ENCODE measurements at places on chromosomes 3 and 15. TPM values are rescaled to one million over a fixed set of nuclear protein-coding genes. Genes with fewer than 3 reads are reported as not detected.

DNA sequence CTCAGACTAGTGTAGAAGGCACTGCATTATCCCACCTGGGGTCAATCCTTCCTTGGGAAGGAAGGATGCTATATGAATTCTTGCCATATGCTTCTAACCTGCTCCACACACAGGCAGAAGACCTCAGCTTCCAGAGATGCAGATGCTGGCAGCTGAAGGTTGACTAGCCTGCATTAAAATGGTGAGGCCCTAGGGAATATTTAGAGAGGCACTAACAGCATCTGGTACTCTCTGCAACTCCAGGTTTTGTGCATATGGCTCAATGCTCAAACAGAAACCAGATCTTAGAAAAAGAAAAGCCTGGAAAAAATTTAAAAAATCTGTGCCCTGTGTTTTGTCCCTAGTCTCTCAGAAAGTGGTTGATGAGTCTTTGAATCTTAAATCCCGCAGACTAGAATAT, 56.0 kb upstream of the MYRIP start:
- no peak for DNase-seq

PGBD4 gene
- 2.0 TPM for total RNA-seq

DNA sequence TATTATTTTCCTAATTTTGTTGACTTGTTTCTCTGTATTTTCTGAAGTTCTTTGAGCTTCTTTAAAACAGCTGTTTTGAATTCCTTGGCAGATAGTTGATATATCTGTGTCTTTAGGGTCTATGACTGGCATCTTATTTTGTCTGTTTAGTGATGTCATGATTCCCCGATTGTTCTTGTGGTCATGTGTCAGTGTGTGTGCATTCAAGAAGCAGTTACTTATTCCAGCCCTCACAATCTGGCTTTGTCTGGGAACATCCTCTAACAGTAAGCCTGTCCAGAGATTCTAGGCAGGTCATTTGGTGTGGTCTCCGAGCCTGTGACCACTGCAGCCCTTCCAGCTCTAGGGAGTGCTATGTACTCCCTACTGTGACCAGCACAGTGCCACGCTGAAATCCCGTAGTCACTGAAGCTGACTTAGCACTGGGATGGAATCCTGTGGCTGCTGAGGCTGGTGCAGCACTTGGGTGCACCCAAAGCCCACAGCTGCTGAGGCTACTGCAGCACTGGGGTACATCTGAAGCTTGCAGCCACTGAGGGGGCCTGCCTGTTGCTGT, 6.7 kb downstream of the LNP1 start:
- DNase-seq, result no peak

AADACL2 gene
- not detected for total RNA-seq

DNA sequence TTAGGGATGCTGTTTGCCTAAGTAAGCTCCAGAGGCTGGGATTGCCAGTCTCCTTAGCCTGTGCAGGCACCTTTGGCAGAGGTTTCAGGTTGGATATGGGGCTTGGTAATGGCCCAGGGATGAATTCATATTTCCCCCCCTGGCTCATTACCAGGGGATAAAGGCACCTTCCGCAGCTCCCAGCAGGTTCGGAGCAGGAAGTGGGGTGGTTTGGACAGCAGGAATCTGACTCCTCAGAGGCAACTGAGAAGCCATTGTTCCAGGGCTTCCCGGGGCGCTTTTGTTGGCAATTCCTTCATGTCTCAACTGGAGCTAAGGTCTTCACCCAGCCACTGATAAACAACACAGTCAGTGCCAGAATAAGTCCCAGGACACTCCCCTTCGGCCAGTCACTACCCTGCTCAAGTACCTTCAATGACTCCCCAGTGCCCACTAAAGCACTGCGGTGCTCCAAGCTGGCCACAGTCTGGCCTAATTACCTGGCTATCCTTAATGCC, 85.3 kb upstream of the SLC6A6 start:
- no peak for DNase-seq

DNA sequence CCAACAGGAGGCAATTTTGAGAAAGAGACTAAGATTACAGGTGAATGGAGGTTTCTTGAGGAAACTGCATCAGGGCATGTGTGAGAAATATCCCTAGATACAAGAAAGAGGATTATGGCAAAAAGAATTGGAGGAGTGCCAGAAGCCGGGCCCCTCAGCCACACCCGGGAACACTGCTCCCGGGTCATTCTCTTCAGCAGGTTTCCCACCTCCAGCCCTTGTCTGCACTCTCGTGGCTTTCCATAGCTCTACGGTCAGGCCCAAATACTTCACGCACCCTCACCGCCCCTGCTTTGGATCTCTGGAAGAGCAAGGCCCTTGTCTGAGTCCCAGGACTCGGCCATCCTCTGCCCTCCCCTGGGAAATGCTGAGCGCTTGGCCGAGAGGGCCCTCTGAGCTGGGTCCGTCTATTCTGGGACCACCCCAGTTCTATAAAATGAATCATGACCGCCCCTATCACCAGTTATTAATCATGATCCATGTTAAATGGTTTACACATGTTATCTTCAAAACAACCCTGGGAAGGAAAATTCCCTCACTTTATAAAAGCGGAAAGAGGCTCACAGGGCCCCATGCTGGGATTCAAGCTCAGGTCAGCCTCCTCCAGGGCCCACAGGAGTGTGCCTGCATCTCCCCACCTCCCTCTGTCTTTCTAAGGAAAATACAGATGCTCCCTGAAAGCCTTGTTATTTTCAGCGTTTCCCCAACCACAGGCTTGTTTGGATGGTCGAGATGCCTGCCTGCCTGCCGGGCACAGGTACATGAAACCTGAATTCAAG, 38.8 kb upstream of the SPTBN5 start:
- DNase-seq, result no peak

GRCh38 chr3:141237701-141238521, 6.3 kb downstream of the PXYLP1 start:
- DNase-seq, result peak; percentile 76

VIPR1 gene
- 1.7 TPM for total RNA-seq

TGFBR2 gene
- 144 TPM for total RNA-seq

DNA sequence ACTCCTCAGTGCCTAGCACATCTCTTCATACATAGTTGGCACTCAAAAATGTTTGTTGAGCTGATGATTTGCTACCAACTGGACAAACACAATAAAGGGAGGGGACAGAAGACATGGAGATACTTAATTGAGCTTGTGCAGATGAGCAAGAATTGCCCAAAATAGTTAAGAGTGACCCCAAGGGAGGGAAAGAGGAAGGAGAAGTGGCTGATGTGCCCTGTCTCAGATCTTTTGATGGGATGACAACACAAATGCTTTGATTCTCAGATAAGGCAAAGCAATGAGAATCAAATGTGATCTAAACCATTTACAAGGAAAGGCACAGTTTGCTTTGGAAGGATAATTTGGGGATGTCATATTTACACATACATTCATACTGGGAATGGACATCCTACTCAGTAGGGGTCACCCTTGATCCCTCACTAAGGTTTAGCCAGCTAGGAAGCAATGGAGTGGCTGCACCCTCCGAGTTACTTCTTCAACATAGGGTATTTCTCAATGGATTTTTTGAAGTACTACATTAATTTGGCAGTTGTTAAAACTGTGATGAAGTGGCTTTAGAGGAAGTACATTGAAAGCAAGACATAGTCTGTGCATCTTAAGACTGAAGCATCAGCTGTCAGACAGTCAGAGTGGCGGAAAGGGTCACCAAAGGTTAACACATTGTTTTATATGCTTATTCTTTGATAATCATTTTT, 21.9 kb upstream of the SSR3 start:
- no peak for DNase-seq

DNA sequence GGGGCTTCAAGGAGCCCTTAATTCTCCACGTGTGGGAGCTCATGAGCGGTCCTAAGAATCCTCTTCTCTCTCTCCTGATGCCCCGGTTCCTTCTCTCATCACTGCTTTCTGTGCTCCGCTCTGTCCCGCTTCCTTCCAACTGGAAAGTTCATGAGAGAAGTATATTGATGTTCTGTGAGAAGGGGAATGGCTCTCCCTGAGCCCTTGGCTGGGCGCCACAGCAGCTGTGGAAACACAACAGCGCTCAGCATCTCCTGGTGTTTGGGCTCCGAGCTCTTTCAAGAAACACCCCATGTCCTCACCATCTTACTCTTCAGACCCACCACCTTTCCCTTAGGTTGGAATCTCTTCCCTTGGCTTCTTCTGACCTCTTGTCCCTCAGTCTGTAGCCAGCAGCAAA, 161.7 kb downstream of the VGLL4 start:
- DNase-seq, result peak; percentile 79

ANKDD1A gene
- total RNA-seq, result 1.8 TPM

GRCh38 chr3:71858503-71859122, 73.7 kb upstream of the PROK2 start:
- DNase-seq, result no peak

PRKCD gene
- 13.6 TPM for total RNA-seq

- no peak for DNase-seq
Observed at GRCh38 chr3:126119976-126120375, 36.1 kb upstream of the SLC41A3 start.

DNA sequence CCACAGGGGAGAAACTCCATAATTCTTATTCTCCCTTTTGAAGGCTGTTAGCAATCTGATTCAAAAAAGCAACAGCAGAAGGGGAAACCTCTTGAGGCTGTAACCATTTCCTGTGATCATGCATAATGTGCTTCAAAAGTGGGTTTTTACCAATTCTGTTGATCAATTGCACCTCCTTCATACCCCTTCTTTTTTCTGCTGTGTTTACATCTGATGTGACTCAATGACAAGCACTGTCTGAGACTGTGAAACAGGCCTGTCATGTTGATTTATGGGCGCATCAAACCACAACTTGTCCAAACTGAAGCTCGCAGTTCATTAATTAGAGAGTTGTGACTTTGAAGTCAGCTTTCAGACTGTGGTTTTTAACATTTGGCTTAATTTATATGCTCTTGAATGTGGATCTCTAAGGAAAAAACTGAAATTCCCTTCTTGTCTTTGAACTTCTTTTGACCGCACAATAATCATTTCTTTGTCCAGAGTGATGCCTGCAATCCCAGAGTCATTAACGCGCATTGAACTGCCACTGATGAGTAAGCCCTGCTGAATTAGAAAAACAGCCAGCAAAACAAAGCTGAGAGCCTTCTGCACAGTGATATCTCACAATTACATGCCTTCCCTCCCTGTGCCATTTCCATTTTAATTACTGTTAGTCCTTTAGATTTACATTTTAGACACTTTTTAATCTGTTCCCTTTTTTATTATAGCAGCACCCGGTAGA, 532.8 kb downstream of the FOXP1 start:
- DNase-seq, result no peak

GRCh38 chr3:140760324-140761075, 82.6 kb downstream of the TRIM42 start:
- DNase-seq, result no peak

CDC25A gene
- 0.52 TPM for total RNA-seq

- no peak for DNase-seq
Observed at GRCh38 chr3:41525303-41526064, 326.2 kb downstream of the CTNNB1 start.

DNA sequence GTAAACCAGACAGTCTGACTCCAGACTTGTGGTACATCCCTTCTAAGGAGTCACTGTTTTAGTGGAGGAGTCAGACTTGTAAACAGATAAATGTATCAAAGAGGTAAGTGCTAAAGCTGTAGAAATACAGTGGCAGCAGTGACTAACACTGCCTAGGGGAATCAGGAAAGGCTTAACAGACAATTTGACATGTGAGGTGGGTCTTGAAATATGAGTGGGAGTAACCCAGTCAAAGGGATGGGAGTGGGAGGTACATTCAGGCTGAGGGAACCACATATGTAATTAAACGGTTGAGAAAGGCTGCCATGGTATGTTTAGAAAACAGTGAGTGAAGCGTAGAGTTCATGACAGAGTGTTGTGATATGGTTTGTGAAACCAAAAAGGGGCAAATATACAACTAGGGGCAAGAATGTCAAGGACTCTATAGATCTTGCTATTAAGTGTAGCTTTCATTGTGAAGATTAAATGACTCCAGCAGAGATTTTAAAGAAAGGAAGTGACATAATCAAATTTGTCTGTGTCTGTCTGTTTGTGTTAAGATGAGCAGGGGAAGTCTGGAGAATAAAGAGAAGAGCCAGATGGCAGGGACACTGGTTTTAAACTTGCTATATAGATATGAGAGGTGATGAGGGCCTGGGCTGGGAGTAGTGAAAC, 11.2 kb upstream of the ALCAM start:
- no peak for DNase-seq

CHRNB4 gene
- total RNA-seq, result not detected

GRCh38 chr15:83850015-83850414, 196.1 kb downstream of the ADAMTSL3 start:
- DNase-seq, result no peak

MAP4 gene
- 662 TPM for total RNA-seq

DNAH12 gene
- 0.16 TPM for total RNA-seq

AHSG gene
- not detected for total RNA-seq

Measured in left ventricle myocardium inferior (tissue), 1 donor.